ENCODE measurements at places on chromosomes 12 and 14. TPM values are rescaled to one million over a fixed set of nuclear protein-coding genes. Genes with fewer than 3 reads are reported as not detected.

PIWIL1 gene
- not detected for total RNA-seq

MSI1 gene
- not detected for total RNA-seq

ACRBP gene
- 0.27 TPM for total RNA-seq

OTOGL gene
- 0.10 TPM for total RNA-seq

KRT3 gene
- total RNA-seq, result not detected

NEDD1 gene
- total RNA-seq, result 30.1 TPM
